ENCODE measurements at places on chromosomes 12 and 14.

- DNase-seq: no peak
Observed at GRCh38 chr12:82874945-82875344, 188.2 kb downstream of the TMTC2 start.

DNA sequence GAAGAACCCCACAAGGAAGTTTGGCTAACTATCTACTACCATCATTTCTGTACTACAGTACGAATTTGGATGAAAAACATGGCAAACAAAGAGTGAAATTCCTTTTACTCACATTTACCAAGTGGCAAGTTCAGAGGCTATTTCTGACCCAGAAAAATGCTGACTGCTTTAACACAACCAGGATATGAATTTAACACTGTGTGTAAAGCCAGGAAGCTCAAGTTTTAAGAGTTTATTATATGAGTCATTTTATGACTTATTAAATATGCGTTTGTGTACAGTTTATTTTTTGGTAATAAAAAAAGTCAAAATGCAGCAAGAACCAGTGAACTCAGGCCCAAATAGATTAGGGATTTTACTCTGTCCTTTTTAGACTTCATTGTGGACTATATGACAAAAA lies 58.4 kb upstream of the STAC3 start:
- no peak for DNase-seq

- no peak for DNase-seq
Observed at GRCh38 chr14:83764656-83765599, 1765.0 kb upstream of the FLRT2 start.

GRCh38 chr14:81818271-81818670 lies 284.6 kb upstream of the SEL1L start:
- DNase-seq: no peak

DNA sequence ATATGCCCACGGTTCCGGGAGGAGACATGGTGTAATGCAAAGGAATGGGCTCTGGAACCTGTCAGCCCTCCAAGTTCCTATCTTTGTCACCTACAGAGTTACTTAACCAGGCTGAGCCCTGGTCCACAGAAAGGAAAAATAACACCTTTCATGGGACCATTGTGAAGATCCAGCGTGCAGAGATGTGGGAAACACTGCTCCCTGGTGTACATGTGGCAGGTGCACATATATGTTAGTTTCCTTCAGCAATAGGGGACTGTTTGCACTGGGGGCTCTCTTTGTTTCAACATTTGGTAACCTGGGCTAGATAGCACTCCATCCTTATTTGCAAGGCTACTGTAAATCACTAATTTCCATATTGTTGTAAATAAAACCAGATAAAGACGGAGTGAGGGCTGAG lies 72.3 kb downstream of the ANO2 start:
- no peak for DNase-seq

GRCh38 chr12:67414011-67414715 lies 145.0 kb downstream of the CAND1 start:
- DNase-seq: no peak

GRCh38 chr12:51636986-51637385 lies 46.0 kb downstream of the SCN8A start:
- no peak for DNase-seq

- no peak for DNase-seq
Observed at GRCh38 chr14:76965232-76965631, 63.3 kb downstream of the IRF2BPL start.

DNA sequence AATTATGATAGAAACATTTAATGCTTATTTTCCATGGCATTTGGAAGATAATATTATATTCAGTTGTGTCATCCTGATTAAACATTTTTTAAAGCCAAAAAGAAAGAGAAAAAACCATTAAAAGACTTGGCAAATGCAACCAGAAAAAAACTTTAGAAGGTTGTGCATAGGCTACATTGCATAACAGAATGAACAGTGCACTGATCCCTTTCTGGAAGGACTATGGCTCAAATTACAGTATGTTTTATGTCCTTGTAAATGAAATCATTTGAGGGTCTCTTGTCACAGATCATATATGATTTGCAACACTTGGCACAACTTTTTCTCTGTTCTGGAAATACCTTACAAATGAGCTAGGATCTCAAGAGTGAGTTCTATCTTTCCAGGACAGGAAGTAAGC lies 275.2 kb upstream of the FLRT2 start:
- DNase-seq: no peak

GRCh38 chr14:94042433-94043091 lies 16.4 kb downstream of the OTUB2 start:
- no peak for DNase-seq

- peak; percentile 59 for DNase-seq
Observed at GRCh38 chr12:105279460-105280056, 43.6 kb upstream of the APPL2 start.

DNA sequence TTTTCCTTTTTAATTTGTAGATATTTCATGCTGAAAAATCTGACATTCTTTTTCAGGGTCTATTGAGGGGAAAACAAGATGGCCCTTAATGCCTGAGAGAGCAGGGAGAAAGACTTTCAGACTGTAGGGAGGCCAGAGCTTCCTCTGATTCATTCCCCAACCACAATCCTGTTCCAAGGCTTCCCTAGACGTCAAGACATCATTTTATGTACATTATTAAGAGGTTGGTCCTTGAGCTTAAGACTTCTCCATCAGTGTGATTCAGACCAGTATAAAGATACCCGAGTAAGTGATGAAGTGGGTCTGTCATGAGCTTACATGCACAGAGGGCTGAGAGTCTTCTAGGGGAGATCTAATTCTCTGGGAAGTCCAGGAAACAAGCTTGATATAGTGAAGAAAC lies 57.3 kb downstream of the AVPR1A start:
- DNase-seq: no peak

DNA sequence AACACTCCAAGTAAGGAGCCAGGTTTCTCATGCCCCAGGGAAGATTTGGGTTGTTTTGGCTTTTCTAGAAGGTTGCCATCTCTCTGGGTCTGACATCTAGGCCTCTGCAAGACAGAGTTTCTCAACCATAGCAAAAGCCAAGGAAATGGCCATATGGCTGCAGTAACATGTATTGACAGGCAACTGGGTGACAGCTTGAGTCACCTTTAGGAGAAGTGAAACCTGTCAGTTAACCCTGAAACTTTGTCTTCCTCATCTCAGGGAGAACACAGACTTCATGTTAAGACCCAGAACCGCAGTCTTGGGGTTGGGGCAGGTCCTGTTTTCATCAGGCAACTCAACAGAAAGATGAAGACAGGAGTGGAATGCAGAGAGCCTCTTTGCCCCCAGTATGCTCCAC lies 46.0 kb upstream of the PLBD1 start:
- DNase-seq: no peak

GRCh38 chr12:3655328-3655900 lies 97.5 kb downstream of the CRACR2A start:
- DNase-seq: peak; percentile 12

DNA sequence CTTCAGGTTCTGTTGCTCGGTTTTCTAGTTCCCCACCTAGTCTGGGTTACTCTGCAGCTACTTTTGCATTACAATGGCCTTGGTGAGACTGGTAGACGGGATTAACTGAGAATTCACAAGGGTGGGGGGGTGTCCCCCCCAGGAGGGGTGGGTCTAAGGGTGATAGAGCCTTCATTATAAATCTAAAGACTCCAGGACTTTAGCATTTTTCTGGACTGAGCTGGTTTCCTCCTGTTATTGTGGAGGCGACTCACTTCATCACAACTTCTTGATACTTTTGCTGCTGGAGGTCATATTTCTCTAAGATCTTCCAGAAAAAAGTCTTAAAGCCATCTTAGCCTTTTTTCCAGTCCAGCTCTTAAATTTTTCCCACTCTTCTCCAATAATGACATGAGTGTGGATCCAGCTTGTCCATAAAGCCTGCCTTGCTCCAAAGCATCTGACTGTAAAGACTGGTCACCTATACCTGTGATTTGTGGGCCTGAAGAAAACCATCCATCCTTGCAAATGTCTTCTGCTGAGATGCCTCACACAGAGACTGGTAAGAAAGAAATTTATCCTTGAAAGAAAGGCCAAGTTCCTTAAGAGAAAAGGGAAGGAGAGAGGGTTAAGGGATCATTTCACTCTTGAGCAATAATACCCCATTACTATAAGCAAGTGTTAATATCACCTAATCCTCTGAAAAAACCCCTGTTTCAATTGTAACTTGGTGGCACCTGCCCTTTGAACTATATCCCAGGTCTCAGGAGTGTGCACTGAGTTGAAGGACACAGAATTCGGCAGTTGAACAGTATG lies 19.7 kb upstream of the SLC2A14 start:
- no peak for DNase-seq

GRCh38 chr14:77985211-77985615 lies 185.0 kb upstream of the NRXN3 start:
- DNase-seq: no peak

DNA sequence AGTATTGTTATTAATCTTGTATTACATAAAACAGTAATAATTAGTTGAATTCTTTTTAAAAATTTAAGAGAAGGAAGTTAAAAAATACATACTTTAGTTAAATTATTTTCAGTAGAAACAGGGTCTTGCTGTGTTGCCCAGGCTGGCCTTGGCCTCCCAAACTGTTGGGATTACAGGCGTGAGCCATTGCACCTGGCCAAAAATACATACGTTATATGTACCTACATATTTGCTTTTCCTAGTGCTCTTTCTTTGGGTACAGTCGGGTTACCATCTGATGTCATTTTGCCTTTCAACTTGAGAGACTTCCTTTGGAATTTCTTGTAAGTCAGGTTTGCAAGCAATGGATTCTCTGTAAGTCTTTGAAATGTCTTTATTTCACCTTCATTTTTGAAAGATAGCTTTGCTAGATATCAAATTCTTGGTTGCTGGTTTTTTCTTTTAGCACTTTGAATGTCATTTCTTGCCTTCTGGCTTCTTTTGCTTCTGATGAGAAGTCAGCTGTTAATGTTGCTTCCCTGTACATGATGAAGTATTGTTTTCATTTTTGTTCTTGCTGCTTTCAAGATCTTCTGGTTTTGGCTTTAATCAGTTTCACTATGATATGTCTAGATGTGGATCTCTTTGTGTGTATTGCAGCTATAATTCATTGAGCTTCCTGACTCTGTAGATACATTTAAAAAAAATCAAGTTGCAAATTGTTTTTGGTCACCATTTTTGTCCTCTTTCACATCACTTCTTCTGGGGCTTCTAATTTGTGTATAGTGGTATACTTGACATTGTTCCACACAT lies 84.4 kb downstream of the SPATS2 start:
- no peak for DNase-seq

GRCh38 chr12:6667559-6668210 lies 4.8 kb upstream of the ING4 start:
- DNase-seq: no peak

DNA sequence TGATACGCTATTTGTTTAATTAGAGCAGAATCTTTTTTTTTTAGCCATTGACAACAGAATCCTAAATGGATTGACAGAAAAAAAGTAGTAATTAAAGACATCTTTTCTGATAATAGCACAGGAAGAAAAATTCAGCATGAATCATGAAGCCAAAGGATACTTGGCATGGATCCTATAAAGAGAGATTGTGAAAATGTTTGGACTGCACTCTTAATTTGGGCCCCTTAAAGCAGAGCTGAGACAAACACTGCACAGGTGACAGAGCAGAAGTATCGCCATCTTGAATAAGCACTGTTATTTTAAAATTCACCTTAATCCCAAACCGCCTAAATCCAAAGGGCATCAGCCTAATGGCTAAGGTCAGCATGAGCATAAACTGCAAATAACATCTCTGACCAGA lies 48.8 kb upstream of the SEL1L start:
- DNase-seq: no peak

DNA sequence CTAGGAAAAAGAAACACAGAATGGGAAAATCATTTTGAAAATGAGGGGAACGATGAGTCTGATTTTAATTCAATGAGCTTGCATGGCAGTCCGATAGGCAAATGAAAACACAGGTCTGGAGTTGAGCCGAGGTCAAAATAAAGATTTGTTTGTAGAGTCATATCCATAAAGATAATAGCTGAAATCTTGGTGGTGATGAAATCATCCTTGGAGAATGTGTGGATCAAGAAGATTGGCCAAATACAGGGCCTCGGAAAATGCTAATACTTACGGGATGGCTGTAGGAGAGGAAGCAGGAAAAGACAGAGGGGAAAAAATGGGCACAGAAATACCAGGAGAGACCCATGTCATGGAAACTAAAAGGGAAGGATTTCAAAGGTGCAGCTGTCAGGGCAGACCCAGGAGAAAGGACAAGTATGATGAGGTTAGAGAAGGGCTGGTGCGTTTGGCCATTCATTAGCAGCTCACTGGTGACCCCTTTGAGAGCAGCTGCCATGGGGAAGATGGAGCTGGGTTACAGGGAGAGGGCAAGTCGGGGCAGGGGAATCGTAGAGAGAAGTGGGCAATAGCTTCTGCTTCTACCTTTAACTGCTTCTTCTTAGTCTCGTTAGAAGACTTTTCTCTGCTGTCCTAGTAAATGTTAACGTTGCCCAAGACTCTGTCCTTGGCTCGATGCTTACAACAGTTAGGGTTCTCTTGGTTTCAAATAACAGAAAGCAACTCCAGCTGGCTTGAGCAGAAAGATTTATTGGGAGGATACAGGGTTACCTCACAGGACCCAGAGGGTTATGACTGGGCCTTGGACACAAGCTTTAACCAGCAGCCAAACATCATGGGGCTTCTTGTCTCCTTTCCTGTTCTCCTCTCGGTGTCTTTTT lies 161.8 kb downstream of the EFCAB11 start:
- DNase-seq: no peak

DNA sequence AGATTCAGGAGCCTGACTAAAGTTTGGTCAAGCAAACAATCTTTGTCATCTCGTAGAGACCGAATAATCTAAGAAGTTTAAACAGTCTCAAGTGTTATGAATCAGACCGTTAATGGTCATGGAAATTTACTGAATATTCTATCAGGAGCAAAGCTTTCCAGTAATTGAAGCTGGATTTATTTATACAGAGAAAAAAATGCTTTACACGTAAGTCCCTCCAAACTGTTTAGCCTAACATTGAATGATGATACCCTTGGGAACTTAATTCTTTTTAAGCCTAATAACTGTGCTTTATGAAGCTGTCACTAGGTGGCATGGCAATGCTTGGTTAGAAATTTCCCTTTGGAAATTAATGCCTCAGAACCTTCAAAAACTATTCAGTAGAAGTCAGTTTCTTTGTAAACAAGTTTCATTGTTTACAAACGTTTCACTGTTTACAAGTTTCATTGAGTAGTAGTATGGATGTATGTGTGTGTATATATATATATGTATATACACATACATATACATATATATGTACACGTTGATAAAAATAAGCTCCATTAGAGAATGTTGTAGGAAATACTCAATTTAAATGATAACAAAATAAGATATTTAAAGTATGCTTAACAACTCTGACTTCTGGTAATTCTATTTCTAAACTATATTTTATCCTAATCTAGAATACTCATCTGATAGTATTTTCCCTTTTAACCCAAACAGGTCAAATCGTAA lies 32.1 kb downstream of the DEPDC4 start:
- DNase-seq: peak; percentile 34

DNA sequence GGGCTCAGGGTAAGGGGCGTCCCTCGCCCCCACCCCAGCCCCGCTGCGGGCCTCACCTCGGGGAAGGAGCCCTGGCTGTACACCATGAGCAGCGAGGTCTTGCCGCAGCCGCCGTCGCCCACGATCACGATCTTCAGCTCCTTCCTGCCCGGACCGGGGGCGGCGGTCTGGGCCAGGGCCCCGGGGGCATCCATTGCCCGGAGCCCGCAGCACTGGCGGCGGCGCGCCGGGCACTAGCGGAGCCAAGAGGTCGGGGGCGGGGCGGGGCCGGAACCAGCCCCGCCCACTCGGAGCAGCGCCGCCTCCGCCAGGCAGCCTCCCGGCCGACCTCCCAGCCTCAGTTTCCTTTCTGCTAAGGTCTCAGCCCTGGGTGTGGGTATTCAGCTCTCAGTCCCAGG lies at the start of gene RHOF:
RHOF (minus strand) TSS at position 249 of the 398 bp plus-strand sequence; CDS start at position 194, 55 bp downstream.
- no peak for DNase-seq

GRCh38 chr12:89352492-89353187 lies at the start of gene DUSP6:
DUSP6 (minus strand) TSS chr12:89352501; CDS start chr12:89352039, 462 bp downstream.
- peak; percentile 88 for DNase-seq

Data from CD4-positive, alpha-beta T cell treated with Interleukin-10 for 1 hour (primary cell).